Upper lobe of right lung (tissue), 1 donor: ENCODE measurements at places on chromosomes 16 and 17. TPM values are rescaled to one million over a fixed set of nuclear protein-coding genes. Genes with fewer than 3 reads are reported as not detected.

GRCh38 chr17:66403846-66404556 lies 101.6 kb downstream of the PRKCA start:
- no peak for DNase-seq

DNA sequence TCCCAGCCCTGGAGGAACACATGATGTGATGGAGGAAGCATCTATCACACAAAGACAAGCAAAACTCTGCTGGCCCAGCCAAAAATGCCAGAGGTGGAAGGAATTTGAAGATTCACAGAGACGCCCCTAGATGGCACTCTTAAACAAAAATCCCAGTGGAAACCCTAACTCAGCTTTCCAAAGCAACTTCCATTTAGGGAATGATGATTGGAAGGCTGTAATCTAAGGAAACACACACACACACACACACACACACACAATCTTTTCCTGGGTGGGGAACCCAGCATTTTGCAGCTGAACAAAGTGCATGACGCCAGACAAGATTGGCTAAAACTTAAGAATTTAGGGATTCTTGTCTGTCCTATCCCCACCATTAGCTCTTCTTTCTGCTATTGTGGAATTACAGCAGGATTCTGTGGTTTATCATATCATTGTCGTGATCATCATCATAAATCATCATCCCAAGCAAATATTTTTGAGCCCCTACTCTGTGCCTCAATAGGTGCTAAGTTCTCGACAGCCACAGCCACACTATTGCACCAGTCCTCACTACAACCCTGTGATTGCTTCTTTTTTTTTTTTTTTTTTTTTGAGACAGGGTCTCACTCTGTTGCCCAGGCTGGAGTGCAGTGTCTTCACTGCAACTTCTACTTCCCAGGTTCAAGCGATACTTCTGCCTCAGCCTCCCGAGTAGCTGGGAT lies 1.6 kb upstream of the LDAF1 start:
- DNase-seq, result no peak

DNA sequence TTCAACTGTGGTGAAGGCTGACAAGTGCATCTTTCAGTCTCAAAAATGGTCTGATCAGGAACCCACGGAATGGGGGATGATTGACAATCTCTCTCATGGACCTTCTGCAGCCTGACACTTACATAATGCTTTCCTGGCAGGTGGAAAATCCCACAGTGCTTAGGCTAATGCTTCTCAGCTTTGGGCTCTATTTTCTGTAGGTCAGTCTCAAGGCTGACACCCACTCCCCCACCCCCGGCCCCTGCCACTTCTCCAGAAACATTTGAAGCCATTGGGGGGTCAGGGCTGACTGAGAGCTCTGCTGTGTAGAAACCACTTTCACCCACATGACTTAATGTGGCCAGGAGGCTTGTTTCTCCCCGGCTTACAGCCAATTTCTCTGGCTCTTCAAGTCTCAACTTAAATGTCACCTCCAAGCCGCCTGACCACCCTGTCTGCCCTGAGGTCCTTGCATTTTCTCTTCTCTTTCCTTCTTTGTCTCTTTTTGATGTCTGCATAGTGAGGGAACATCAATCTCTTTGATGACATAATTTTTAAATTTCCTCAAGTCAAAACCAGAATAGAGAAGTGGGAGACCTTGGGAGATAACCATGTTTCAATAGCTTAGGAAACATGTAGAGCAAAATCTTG lies 16.7 kb upstream of the IRF8 start:
- no peak for DNase-seq

- no peak for DNase-seq
These were observed 9.5 kb upstream of the HES7 start for GRCh38 chr17:8133399-8133798.

CARD14 gene
- total RNA-seq, result 1.1 TPM

SLC16A6 gene
- 7.5 TPM for total RNA-seq
